ENCODE measurements at places on chromosomes 6 and 20.

DNA sequence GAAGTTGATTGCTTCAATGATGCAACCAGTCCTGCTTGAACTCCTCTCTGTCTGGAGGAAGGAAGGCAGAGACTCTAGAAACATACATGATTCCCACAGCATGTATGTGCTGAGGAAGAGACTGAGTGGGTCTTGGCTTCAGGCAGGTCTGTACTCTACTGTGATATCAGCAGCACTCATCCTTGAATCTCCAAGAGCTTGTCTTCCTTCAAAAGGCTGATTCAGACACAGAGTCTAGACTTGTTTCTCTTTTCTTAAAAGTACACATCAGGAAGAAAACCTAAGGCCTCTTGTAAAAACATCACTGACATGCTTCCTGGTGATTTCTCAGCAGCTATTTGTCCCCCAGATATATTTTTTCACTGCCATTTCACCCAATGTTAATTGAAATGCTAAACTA, 155.7 kb upstream of the HEY2 start:
- no peak for DNase-seq

GRCh38 chr6:169168706-169169105, 84.9 kb downstream of the THBS2 start:
- DNase-seq = no peak

DNA sequence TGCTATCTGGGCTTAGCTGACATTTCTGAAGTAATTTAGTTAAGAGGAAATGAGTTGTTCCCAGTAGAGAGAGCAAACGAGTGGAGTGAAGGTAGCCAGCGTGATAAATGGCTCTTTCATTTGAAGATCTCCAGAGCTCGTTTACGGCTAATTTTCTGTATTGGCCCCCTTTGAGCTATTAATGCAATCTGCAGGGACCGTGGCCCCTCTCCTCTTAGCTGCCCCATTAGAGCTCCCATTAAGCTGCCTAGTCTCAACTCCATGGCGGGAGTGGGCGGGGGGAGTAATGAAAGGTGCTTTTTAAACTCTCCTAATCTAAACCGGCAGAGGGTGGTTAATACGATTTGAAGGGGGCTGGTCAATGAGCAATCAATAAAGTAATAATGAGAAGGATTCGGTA, 12.5 kb downstream of the TFAP2B start:
- DNase-seq = no peak

- no peak for DNase-seq
Measured at GRCh38 chr20:43938017-43938655, 23.5 kb downstream of the TOX2 start.

DNA sequence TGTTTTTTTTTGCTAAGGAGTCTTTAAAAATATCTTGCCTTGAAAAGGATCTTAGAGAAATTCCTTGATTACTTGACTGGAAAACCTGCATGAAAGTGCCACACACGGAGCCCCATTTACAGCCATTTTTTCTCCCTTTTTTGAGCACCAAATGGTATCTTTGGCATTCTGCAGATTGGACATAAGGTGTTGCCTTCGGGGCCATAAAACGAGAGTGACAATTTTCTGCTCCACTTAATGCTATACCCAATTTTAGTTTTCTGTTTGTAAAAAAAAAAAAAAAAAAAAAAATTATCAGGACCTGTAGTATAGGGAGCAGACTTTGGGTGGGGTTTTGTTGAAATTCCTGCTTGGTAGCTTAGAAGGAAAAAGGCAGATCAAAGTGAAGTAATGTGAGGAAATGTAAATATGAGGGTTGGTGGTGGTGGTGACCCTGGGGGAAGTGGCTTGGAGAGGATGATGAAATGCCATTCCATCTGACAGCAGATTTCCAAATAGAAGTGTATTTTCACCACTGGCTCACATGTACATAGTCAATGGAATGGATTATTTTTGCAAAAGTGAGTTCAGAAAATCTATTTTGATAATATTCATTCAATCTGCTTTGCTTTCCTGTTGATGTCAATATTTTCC, 212.1 kb upstream of the SOX4 start:
- DNase-seq = no peak

DNA sequence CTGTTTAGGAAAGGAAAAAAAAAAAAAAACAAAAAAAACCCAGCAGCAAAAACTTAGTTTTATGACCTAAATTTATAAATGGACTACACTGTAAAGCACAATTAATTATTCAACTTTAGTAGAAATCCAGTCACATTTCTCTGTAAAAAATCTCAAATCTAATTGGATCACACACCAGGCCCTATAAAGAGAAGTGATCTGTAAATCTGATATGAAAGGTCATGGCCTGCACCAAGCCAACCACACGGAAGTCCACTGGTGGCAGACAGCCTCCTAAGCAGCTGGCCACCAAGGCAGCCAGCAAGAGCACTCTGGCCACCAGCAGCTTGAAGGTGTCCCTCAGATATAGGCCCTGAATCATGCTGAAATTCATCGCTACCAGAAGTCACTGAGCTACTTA, 131.6 kb downstream of the HFE start:
- DNase-seq = no peak

- DNase-seq = no peak
Measured at GRCh38 chr6:36729161-36729524, 31.5 kb downstream of the RAB44 start.

DNA sequence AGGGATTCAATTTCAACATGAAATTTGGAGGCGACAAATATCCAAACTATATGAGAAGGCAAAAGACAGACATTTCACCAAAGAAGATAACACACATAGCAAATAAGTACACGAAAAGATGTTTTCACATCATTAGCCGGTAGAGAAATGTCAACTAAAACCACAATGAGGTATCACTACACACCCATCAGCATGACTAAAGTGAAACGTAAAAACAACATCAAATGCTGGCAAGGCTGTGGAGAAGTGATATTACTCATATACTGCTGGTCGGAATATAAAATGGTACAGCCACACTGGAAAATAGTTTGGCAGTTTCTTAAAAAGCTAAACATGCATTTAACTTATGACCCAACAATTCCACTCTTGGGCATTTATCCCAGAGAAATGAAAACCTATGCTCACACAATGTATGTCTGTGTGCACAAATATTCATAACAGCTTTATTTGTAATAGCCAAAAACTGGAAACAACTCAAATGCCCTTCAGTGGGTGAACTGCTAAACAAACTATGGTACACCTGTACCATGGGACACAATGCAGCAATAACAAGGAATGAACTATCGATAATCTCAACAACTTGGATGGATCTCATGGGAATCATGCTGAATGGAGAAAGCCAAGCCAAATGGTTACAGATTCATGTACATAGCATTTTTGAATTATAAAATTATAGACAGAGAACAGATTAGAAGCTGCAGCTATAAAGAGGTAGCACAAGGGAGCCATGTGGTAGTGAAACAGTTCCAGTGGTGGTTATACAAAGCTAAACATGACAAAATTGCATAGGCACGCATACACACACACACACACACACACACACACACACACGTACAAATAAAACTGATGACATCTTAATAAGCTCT, 8.6 kb downstream of the ADAT2 start:
- no peak for DNase-seq

- DNase-seq = no peak
Measured at GRCh38 chr20:50484271-50484976, 25.8 kb upstream of the PTPN1 start.

DNA sequence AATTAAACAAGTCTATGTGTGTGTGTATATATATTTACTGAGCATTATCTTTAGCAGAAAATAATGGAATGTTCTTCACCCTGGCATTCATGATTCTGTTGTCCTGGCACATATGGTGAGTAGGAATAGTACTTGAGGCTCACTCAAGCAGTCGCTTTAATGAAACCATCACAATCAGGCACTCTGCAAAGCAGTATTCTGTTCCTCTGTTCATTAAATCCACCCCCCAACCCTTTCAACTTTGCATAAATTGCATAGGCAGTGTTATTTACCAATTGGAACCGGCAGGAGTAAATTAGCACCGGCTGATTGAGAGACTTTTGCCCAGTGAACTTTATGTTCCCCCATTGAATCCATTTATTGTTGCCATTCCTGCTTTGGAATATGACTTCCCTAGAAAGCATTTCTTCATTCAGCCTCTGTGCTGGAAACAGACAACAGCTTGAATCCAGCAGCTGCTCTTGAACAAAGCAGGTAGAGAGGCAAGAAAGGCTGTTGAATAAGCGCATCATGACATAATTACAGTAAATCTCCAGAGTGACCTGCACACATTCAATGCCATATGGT, 268.0 kb upstream of the RNF217 start:
- DNase-seq = no peak

DNA sequence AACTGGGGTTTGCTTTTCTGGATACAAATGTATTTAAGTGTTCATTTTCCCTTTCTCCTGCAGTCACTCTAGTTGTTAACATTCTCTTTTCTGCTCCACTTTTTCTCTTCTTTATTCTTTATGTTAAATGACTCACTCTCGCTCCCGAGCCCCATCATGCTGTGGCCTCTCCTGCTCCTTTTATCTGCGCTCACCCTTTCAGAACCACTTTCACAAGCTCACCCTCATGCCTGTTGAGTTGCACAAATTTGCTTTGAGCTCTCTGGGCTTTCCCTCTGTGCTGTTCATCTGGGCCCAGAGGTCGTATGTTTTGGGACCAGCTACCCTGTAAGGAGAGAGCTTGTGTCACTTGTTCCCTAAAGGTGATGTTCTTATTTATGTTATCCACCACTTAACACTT, 98.1 kb upstream of the ASCC3 start:
- DNase-seq = no peak

GRCh38 chr6:49406250-49406970, 56.6 kb downstream of the MMUT start:
- DNase-seq = no peak

- no peak for DNase-seq
Measured at GRCh38 chr6:43683708-43684455, 3.7 kb downstream of the MRPS18A start.

Measured in RWPE1 (cell line).